Activated CD4-positive, alpha-beta T cell treated with anti-CD3 and anti-CD28 coated beads, Interleukin-2, amount 50 U/mL, for 48 hours (primary cell): ENCODE measurements at places on chromosomes 6 and 20.

DNA sequence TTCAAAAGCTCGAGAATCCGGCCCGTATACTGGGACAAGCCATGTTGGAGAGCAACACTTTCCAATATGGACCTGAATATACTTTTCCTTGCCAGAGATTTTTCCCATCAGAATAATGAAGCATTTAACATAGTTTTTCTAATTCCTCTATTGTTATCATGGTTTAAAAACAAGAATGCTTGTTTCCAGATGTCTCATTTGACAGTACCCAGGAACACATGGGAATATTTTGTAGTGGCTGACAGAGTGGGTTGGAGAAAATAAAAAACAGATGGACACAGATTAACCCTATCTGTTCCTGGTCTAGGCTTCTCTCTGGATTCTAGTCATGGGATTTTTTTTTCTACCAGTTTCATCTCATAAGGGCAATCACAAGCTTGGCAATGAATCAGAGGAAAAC lies 164.8 kb upstream of the CEP162 start:
- DNase-seq, result no peak

GRCh38 chr6:92681401-92681800 lies 738.0 kb downstream of the EPHA7 start:
- DNase-seq, result no peak

- no peak for DNase-seq
These were observed 83.3 kb downstream of the TAF4 start for GRCh38 chr20:61982191-61982950.

- DNase-seq, result no peak
These were observed 64.6 kb upstream of the SCP2D1 start for GRCh38 chr20:18748987-18749386.

DNA sequence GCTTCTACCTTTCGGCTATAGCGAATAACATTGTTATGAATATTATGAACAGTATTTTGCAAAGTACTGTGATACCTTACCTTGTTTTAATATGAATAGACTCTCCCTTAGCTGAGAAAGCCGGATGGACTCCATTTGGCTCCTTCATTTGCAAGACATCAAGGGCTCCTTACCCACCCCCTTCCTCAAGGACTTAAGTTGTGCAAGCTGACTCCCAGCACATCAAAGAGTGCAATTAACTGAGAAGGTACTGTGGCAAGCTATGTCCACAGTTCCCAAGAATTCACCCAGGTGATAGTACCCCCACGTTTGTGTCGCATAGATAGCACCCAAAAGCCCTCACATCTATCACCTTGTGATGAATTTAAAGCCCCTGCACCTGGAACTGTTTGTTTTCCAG lies 11.2 kb downstream of the CST5 start:
- no peak for DNase-seq

DNA sequence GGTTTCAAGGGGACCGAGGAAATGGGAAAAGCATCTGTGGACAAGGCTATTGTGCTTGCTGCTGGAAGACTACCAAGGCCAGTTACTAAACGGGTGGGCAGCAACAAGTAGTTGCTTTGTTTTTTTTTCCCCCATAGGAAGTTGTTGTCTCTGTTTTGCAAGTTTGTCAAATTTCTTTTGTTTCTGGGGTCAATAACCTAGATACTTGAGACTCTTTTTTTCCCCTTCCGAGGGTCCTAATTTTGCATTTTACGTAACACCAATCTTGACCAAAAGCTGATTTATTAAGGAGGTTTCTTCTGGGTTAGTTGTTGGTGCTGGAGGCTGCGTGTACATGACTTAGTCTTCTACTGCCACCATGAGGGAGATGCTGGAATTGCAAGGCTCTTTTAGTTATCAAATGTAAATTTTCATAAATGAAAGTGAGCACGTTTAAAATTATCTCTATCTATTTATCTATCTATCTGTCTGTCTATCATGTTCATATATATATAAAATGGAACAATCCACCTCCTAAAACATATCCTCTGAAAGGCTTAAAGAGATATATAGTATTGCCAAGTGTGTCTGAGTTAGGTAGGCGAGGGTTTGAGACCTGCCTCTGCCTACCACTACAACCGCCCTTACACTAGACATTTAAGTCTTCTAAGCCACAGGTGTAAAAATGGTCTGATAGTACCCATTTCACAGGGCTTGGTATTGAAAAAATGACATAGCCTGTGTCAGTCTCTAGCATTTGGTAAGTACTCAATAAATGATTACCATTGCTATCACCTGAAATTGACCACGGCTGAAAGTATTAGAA lies 60.2 kb downstream of the GCLC start:
- DNase-seq, result peak; percentile 77

- DNase-seq, result no peak
These were observed 15.5 kb downstream of the FAM83B start for GRCh38 chr6:54861905-54862616.

DNA sequence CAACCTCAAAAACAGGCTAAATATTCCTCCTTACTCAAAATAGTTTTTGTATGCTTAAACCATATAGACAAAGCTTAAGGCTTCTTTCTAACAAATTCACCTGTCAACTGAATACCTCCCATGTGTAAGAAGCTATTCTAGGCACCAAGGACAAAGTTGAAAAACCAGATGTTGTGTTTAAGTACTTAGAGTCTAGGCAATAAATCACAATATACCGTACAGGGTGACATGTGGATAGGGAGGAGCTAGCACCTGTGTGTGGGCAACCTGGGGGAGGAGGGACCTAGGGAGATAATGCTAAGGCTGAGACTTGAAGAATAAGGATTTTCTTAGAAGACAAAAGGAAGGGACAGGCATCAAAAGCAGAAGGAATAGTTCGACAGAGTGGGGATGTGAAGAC lies 123.5 kb downstream of the LMBRD1 start:
- no peak for DNase-seq

DNA sequence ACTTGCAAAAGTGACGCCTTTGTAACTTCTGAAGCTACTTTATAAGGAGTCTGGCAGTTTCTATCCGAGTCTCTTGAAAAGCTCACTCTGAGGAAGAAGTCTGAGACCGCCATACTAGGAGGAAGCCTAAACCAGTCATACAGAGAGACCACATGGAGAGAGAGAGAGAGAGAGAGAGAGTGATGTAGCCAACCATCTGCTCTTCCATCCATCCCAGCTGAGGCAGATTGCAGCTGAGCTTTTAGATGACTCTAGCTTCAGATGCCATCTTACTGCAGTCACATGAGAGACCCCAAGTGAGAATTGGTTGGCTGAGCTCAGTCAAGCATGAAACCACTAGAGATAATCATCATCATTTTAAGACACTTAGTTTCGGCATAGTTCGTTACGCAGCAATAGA lies 15.0 kb upstream of the DTNBP1 start:
- DNase-seq, result no peak

- no peak for DNase-seq
These were observed 32.8 kb upstream of the NTSR1 start for GRCh38 chr20:62675877-62676260.
